Pulmonary artery endothelial cell (primary cell): ENCODE measurements at places on chromosomes 4 and X. TPM values are rescaled to one million over a fixed set of nuclear protein-coding genes. Genes with fewer than 3 reads are reported as not detected.
A peak's percentile ranks its signal among the peaks of the same experiment; 100 is the strongest.

MSMO1 gene
- 159 and 292 TPM in 2 replicates for total RNA-seq

TLR10 gene
- total RNA-seq = not detected in 2 replicates

DRP2 gene
- total RNA-seq = 0.13 and 0.18 TPM in 2 replicates

SPANXA2 gene
- not detected in 2 replicates for total RNA-seq

- no peak for DNase-seq
Observed at GRCh38 chr4:26319949-26320537, 771 bp upstream of the RBPJ start.

DNA sequence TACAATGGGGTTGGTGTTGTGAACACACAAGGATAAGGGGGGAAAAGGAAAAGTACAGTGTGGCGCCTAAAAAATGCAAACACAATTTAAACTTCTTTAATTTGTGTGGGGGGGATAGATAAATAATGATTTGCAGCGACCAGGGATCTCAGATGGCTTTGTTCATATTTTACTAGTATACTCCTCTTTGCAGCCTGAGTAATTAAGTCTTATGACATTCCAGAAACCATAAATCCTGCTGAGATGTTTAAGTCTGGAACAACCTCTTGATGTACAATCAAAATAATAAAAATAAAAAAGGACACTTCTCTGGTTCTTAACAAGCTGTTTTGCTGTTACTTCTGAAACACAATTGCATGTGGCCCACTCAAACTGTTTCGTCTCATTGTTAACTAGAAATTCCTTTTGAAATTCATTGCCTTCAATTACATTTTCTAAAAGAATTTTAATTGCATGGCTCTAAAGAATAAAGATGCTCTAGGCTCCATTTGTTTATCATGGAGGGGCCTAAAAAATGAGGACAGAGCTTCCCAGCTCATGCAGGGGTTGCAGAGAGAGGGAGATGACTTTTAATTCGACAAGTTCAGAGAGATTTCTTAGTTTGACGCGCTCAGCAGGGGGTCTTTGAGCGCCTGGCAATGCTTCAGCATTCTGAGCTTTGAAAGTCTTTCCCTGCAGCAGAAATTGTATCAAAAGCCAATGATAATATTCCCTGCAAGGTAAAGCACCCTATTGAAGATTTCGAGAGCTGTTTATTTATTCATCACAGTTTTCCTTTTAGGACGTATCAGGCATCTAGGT lies 892.4 kb upstream of the TENM3 start:
- no peak for DNase-seq

DNA sequence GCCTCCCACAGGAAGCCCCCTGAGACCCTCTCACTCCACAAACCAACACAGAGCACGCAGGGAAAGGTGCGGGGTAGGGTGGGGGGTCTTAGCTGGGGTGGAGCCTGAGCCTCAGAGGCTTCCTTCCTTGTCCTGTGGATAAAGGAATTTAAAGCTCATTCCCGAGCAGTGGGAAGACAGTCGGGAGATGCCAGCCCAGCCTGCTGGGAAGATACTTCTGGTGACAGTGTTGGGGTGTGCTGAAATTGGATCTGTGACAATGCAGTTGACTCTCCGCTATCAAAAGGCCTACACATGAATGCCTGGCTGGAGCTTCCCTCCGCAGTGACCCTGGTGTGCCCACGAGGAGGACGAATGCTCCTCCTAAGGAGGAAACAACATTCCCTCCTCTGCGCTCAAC lies 45.5 kb downstream of the JAKMIP1 start:
- no peak for DNase-seq

- DNase-seq = peak; percentile 66
Observed at GRCh38 chr4:82865592-82865991, 25.4 kb downstream of the SEC31A start.

DNA sequence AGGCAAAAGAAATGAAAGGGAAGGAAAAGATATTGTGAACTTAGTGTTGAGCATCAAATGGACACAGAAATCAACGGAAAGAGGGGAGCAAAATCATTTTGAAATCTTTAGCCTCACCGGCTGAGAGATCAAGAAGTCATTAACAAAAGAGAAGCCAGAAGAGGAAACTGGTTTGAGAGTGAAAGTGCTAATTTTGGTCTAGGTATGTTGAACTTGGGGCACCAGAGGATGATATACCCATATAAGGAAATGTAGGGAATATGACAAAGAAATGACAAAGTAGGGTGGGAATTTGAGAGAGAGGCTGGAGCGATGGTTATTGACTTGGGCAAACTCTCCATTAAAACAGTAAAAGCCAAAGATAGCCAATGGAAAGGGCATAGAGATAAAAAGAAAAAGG lies 183.4 kb upstream of the ATOH1 start:
- DNase-seq = no peak

- no peak for DNase-seq
Observed at GRCh38 chr4:13248621-13249298, 235.4 kb downstream of the RAB28 start.
